ENCODE measurements at places on chromosomes 5 and 9. TPM values are rescaled to one million over a fixed set of nuclear protein-coding genes. Genes with fewer than 3 reads are reported as not detected.

DNA sequence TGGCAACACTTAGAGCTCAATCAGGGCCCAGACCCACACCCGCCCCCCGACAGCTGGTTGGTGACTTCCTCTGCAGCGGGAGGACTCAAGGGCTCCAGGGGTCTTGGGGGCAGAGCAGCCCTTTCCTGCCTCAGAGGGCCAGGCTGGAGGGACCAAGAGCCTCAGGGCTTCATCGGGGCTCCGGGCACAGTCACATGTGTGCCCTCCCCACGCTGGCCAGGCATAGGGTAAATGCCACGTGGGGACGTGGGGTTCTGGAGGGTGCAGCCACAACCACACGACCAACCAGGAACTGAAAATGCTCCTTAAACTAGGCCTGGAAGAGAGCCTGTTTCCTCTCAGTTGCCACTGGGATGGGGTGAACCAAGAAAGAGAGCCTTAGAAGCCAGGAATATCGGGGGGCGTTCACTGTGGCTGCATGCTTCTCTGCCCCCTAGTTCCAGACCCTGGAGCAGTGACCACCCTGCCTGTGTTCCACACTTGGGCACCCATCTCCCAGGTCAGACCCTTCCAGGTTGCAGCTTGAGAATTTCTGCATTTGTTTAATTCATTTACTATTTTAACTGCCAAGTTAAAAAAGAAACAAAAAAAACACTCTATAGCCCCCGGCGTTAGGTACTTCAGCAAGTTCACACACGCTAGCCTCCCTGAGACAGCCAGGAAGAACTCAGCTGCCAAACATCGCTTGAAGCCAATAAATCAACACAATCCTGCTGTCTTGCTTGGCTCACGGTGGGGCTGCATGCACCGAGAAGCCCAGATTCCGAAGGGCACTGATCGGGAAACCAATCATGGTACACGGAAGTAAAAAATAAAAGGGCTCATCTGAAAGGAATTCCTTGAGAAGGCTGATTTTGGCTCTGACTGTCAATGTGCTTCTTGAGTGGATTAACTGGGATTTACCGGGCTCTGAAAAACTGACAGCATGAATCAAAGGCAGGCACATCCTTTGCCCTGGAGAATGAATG is 56.1 kb upstream of the PHYKPL start:
- no peaks in the 10 kb centered on the region for H3K36me3 ChIP-seq
- no peak for DNase-seq
- H3K27me3 ChIP-seq = no peaks in the 10 kb centered on the region
- no peaks in the 10 kb centered on the region for H3K4me1 ChIP-seq
- no peak overlapping the region for H3K4me3 ChIP-seq
- no peak overlapping the region for H3K27ac ChIP-seq

GRCh38 chr5:68245319-68245718 is 29.8 kb downstream of the PIK3R1 start:
- H3K36me3 ChIP-seq = no peaks in the 10 kb centered on the region
- DNase-seq = no peak
- H3K4me1 ChIP-seq = peaks cover 30% of the 10 kb centered on the region

GRCh38 chr5:170562166-170562874 is 58.5 kb downstream of the KCNIP1 start:
- no peaks in the 10 kb centered on the region for H3K27me3 ChIP-seq
- H3K27ac ChIP-seq = no peak overlapping the region
- DNase-seq = no peak
- H3K4me1 ChIP-seq = no peaks in the 10 kb centered on the region
- no peaks in the 10 kb centered on the region for H3K36me3 ChIP-seq

DNA sequence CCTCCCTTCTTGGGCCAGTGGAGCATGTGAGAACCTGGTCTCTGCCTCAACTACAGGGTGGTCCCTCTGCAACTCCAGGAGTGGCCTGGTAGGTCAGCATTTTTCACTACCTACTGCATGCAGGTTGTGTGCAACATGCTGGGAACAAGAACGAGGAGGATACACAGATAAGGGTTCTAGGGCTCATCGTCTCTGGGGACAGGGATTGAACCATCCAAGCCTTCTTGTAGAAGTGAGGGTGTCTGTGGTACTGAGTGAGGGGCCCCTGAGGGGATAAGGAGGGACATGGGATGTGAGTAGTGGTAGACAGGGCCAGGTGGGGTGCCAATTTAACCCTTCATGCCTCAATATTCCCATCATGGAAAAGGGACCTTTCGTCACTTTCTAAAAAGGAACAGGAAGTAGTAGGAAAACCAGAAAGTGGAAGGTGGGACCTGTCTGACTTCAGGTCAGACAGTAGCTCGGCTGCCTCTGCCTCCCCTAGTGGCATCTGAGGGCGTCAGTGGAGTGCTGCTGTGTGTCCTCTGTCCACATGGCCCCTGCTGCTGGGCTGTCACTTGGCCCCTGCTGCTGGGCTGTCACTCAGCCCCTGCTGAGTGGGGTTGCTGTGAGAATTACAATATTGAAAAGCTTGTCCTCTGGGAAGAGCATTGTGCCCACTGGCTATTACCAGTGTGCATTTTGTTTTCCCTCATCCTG is 48.6 kb upstream of the RNU6ATAC start:
- H3K36me3 ChIP-seq = no peaks in the 10 kb centered on the region
- peaks cover 7% of the 10 kb centered on the region for H3K4me1 ChIP-seq
- no peak overlapping the region for H3K27ac ChIP-seq
- no peak overlapping the region for H3K4me3 ChIP-seq
- no peaks in the 10 kb centered on the region for H3K27me3 ChIP-seq

- H3K36me3 ChIP-seq = peaks cover 4% of the 10 kb centered on the region
- peak within 1 kb of the TSS; percentile 98 for H3K4me3 ChIP-seq
- H3K4me1 ChIP-seq = peaks cover 51% of the 10 kb centered on the region
- H3K27ac ChIP-seq = peak within 1 kb of the TSS; percentile 93
- peak; percentile 87 for DNase-seq
These were observed at the start of gene SYK for GRCh38 chr9:90801241-90801972. Gene SYK (plus strand): TSS chr9:90801819. CDS start chr9:90843899, 42,080 bp downstream.

DNA sequence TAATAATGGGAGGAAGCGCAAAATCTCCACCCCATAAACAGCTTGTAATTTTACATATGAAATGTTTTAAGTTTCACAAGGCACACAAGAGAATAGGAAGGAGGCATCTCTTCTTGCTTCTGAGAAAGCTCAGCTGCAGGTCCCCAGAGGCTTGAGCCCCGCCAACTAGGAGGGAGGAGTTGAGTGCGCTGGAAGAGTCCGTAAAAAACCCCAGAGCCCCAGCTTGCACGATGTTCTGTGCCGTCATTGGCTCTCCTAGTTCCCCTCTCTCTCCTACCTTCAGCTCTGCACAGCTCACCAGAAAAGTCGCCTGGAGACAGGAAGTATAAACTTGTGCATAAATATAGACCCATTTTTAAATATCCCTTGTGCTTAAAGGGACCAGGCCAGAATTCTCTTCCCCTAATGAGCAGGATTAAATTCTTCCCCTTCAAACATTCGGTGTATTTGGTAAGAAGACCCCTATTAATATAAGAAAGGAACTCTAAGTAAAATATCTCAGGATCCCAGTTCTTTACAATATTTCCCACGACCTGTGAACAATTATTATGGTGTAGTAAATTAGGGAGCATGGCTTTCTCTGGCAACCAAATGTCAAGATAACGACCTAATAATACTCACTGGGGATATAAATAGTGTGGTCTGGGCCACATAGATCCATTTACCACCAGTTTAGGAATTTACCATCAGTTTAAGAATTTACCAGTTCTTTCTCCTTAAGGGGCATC is 13.7 kb downstream of the GLRX start:
- H3K27ac ChIP-seq = peak overlapping the region; percentile 97
- peaks cover 1% of the 10 kb centered on the region for H3K36me3 ChIP-seq
- H3K27me3 ChIP-seq = no peaks in the 10 kb centered on the region

Gene TXNDC8
- total RNA-seq = not detected

Gene BAAT
- not detected for total RNA-seq

Gene MARVELD2
- 1.7 TPM for total RNA-seq

Gene DMRT3
- total RNA-seq = not detected

All from B cell (primary cell).